SK-N-MC (cell line): ENCODE measurements at places on chromosomes 2 and 18.

DNA sequence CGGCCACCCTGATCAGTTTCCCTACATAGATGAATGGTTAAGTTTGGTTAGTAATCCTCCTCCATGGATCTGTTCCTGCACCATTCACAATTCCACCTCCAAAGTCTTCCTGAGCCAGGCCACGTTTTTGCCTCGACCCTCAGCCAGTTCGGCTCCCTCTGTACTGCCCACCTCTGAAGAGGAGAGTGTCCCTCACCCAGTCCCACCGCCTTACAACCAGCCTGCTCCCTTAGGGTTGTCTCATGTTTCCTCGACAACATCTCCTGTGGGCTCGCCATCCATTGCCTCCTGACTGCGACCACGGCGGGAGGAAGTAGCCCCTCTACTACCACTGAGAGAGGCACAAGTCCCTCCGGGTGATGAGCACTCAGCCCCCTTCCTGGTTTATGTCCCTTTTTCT is 338.0 kb upstream of the CNTNAP5 start:
- no peak for DNase-seq

DNA sequence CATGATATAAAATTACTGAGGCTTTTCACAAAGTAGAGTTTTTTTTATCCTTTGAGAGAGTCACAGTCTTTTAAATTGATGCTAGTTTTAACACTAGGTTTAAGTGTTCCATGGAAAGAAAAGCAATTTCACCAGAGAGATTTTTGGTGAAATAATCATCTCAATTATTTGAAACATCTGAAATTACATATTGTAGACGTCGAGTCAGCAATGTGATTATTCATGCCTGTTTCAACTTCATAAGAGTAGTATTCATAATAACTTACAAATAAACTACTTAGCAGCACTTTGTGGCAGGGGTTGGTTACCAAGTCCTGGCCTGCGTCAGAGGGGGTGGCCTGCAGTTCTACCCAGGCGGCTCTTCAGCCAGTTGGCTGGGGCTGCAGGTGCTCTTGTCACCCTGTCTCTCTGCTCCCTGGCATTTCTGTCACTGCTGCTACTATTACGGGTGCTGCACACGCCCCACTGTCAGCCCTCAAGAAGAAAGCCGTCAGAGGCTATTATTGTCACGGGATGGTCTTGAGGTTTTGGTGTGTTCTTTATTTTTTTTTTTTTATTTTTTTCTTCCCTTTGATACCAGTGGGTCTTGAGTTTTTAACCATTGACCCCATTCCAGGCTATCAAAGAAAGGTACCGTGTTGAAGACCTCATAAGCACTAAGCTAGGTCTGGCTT is 50.4 kb downstream of the MALT1 start:
- no peak for DNase-seq

DNA sequence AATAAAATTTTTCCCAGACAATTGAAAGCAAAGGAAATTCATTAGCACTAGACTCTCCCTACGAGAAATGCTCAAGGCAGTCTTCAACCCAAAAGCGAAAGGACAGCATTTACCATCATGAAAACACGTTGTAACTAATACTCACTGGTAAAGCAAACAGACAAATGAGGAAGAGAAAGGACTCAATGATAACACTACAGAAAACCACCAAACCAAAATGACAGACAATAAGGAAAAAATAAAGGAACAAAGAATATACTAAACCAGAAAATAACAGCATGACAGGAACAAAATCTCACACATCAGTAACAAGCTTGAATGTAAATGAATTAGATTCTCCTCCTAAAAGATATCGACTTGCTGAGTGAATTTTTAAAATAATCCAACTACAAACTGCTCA is 190.7 kb downstream of the NOL4 start:
- DNase-seq, result no peak

GRCh38 chr18:13726972-13727331 is 479 bp downstream of the RNMT start:
- no peak for DNase-seq

- DNase-seq, result no peak
These were observed 82.4 kb downstream of the RTP5 start for GRCh38 chr2:241951920-241952319.

DNA sequence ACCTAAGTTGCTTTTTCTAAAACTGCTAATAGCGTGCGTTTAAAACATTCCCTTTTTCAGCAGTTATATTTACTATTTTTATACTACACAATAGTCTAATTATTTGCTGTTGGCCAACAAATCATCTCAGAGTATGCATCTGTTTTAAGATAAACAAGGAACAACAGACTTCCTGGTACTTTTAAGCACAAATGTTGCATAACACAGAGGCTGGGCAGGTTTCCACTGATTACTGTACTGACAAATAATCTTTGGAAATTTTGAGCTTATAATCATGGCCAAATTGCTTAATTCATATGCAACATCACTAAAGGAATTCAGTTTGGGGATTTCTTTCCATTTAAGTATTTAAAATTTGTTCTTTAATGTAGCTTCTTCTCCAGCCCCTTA is 737.4 kb upstream of the SALL3 start:
- DNase-seq, result no peak

DNA sequence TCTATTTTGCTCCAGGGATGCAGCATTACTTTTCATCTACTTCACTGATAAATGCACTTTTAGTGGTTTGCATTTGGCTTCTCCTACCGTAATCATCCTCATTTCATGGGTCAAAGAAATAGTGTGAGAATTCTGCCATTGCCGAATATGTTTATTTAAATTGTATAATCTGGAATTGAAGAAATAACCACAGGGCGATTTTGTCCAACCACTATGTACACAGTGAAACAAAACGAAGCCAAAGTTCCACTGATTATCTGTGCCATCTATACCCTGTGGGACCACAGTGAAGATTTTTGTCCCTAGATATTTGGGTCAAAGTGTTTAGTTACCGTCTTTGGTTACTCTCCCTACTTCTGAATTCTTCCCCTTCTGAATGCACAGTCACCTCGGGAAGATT is 888.6 kb upstream of the NRXN1 start:
- no peak for DNase-seq

DNA sequence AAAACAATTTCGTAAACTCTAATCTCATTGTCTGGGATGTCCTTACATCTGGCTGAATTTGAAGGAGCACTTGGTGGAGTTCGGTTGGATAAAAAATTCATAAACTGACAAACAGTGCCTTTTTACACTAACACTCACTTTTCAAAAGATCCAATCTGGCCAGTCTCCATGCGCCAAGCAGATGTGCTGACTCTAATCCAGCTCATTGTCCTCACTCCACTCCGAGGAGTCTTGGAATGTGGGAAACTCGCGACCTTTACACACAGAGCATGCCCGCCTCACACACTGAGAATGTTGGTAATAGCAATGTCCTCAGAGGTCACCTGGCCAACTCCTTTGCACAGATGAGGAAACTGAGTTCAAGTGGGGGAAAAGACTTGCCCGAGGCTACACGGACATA is 66.8 kb downstream of the XDH start:
- DNase-seq, result no peak

- no peak for DNase-seq
These were observed 98.5 kb downstream of the MYOM1 start for GRCh38 chr18:3121259-3121658.

DNA sequence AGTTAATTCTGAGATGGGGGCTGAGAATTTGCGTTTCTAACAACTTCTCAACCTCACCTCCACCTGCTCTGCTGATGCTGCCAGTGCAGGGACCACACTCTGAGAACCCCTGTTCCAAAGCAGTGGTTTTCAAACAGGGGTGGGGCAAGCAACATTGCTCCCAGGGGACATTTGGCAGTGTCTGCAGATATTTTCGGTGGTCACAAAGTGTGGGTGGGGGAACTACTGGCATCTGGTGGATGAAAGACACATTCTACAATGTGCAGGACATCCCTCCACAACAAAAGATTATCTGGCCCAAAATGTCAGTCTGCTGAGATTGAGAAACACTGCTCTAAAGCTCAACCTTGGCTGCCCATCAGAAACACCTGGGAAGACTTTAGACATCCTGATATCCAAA is 188.7 kb upstream of the SATB2 start:
- DNase-seq, result no peak

GRCh38 chr2:234286956-234287355 is 209.9 kb downstream of the ARL4C start:
- no peak for DNase-seq

GRCh38 chr18:30499721-30500120 is 542.8 kb downstream of the DSC3 start:
- DNase-seq, result no peak

GRCh38 chr2:113834051-113834730 is 55.7 kb upstream of the ACTR3 start:
- no peak for DNase-seq

DNA sequence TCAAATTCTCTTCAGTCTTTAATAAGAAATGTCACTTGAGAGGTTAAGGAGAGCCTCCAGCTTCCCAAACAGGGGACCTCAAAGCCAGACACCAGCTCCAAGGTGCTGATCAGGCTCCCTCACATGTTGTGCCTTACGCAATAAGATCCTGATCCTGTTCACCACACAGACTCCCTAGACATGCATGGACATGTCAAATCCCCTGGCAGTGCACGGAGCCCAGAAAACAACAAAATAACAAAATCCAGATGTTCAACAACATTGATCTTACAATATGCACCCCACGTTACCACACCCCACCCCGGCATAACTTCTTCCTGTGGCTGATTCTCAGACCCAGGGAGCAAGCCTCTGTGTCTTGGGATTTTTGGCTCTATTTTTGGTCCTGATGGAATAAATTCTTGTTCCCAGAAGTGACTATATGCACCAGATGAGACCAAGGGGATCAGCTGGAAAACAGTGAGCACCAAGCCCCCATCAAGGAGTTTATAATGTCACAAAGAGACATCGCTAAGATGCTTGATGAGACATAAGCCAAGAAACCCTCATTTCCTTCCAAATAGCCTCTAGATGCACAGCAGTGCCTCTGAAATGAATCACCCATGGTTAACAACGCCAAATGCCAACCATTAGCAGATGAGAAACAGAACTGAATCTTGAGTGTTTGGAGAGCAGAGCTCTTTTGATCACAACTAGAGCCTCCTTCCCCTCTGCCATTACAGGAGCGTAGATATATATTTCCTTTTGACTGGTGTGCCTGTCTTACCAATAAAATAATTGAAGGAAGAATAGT is 198.2 kb downstream of the PRKCE start:
- DNase-seq, result no peak

DNA sequence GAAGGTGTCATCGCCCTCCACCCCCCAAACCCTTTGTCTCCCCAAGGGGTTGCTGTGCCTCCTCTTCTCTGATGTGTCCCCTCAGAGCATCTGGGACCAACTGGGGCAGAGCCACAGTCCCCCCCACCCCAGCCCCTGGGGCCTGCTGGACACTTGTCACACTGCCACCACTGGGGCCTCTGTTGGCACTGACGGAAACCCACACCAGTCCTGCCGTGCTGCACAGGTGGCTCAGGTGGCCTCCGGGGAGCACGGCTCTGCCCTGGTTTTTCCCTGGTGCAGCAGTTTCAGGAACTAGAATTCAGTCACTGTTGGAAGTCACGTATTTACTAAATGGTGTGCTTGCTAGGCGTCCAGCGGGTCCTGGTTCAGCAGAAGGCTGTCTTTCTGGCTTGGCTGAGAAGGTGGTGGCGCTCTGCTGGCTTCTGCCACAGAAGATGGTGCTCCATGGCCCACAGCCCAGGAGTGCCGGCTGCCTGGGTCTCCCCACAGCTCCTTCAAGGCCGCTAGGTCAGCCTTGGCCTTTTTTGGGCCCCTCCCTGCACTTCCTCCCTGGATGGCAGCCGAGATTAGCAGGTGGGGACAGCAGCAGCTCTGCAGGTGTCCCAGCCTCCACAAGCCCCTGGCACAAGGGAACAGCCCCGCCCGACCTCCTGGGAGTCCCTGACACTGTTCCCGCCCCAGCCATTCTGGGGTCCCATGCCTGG is 18.6 kb upstream of the KLHL30 start:
- DNase-seq, result no peak

GRCh38 chr2:168130346-168130745 is 117.0 kb downstream of the STK39 start:
- no peak for DNase-seq

GRCh38 chr2:160228141-160228917 is 28.3 kb upstream of the ITGB6 start:
- DNase-seq, result no peak

DNA sequence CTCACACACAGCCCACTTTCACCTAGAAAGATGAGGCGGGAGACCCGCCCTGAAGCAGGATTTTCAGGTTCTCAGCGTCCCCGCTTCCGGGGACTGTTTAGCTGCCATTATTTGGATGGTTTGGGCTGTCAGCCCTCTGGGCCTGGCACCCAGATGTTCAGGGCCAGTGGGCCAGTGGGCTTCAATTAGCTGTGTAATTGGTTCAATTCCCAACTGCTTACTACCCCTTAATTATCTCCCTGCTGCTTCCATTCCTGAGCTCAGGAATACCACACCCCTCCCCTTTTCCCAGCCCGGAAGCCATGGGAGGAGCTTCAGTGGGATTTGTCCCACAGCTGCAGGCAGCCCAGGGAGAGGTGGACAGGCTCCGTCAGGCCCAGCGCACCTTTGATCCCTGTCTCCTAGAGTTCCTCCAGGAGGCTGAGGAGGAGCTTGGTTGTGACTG is 114.1 kb upstream of the MYCN start:
- no peak for DNase-seq

GRCh38 chr2:228599297-228599696 is 417.8 kb upstream of the SPHKAP start:
- DNase-seq, result peak; percentile 8
